ENCODE measurements at places on chromosomes 3 and 15.
A peak's percentile ranks its signal among the peaks of the same experiment; 100 is the strongest.

DNA sequence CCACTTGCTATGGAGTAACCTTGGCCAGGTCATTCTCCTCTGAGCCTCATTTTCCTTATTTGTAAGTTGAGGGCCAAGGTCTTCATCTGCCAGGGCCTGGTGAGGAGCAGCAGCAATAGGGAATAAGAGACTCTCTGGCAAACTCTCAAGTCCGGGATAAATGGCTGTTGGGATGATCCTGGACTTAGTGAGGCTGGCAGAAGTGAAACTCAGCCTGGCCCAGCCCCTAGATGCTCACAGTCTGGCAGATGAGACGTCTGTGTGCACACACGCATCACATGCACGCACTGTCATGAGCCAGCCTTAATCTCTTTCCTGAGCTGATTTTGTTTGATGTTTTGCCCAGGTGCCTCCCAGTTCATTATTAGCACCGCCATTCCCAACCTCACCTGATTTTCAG lies 26.8 kb downstream of the SLC6A6 start:
- ATAC-seq: no peak

- ATAC-seq: no peak
Measured at GRCh38 chr3:17945018-17945798, 202.8 kb upstream of the TBC1D5 start.

DNA sequence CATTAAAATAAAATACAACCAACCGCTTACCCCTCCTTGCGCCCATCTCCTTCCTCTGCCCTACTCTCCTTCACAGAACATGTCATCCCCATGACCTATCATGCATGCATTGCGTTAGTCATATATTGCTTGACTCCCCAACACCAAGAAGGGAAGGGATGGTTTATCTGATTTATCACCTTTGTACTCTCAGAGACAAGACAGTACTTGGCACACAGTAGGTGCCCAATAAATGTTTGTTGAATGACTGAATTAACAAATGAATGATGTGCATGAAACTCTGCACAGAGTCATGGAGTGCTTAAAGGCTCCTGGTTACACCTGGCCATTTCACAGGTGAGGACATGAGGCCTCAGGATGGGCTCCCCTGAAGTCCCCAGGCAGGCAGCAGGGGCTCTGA lies 59.7 kb downstream of the IQSEC1 start:
- ATAC-seq: no peak

DNA sequence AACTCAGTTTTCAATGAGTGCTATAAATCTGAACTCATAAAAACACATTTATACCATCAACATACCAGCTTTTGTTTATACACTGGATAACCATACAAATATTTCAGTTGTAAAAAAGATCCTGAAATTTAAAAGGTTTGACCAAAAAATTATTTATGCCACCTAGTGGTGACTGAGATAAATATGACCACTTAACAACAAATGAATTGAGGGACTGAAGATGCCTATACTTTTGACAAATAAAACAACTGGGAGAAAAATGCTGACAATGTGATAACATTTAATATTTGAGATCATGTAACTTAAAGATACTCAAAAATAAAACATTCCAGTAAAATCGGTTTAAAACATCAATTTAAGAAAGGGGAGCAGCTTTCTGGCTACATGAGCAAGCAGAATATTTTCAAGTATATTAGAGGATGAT lies 30.4 kb downstream of the ATG3 start:
- no peak for ATAC-seq

DNA sequence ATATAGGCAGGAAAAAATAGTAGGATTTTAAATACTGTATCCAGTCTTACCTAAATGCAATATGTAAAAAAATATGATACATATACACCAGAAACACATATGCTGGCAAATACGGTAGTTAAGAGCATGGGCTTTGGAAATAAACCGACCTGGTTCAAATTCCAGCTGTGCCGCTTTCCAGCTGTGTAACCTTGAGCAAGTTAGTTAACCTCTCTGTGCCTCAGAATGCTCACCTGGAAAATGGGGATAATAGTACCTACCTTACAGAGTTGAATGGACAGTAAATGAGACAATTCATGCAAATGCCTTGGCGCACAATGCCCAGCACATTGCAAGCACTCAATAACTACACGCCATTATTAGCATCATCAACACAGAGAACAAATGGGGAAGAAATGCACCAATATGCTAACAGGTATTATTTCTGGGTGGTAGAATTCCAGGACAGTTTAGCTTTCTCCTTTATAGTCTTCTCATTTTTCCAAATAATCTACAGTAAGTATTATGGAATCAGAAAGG lies 50.6 kb downstream of the SUMF1 start:
- ATAC-seq: no peak

- no peak for ATAC-seq
Measured at GRCh38 chr3:50211930-50212329, 6.9 kb downstream of the SLC38A3 start.

DNA sequence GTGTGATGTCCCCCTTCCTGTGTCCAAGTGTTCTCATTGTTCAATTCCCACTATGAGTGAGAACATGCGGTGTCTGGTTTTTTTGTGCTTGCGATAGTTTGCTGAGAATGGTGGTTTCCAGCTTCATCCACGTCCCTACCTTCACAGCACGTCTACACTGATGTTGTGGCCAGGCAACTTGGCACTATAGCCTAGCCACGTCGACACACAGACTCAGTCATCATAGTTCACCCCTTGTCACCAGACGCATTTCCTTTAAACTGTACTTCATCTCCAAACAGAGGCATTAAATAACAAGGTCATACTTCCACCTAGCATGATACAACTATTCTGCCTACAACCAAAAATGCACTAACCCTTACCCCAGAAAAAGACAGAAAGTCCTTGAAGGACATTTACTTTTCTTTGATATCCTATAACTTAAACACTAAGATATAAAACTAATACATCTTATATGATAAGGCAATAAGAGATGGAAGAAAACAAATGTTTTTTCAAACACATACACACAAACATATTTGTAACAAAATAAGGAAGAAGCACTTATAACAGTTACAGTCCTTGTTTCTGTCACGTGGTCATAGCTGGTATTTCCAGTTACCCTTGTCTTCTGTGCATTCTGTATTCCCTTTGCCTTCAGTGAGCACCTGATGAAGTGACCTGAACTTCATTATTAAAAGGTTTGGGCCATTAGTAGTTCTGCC lies 121.4 kb downstream of the KLF13 start:
- ATAC-seq: no peak

DNA sequence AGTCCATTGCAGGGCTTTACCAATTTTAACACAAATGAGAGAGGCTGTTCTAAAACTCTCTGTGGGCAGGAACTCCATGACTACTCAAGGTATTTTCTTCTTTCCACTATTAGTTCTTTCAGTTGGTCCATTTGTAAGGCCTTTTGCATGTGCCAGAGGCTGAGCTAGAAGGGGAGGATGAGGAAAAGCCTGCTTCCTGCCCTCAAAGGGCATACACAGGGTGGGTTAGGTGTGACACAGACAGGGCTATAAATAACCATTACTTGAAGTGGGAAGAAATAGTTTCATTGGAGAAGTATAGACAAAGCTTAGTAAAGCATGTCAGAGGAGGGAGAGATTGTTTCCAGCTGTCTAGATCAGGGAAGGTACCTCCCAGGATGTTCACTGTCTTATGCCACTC lies 52.1 kb upstream of the PRTG start:
- ATAC-seq: no peak

- no peak for ATAC-seq
Measured at GRCh38 chr3:48431224-48432029, 1.5 kb upstream of the PLXNB1 start.

- no peak for ATAC-seq
Measured at GRCh38 chr3:134359121-134360010, 14.9 kb downstream of the AMOTL2 start.

DNA sequence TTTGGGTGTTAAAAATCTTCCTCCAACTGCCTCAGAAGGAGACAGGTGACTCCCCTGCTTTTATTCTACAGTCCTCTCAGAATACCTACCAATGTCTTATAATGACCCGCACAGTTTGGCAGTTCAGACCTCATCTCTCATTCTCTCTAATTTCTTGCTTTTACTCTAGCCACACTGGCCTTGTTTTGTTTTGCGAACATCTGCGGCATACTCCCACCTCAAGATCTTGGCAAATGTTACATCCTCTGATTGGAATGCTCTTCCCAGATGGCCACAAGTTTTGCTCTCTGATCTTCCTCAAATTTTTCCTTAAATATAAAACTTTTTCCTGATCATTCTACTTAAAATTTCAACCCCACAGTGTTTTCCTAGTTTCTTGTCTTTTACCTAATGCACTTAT lies 94.1 kb downstream of the PLSCR2 start:
- ATAC-seq: no peak

DNA sequence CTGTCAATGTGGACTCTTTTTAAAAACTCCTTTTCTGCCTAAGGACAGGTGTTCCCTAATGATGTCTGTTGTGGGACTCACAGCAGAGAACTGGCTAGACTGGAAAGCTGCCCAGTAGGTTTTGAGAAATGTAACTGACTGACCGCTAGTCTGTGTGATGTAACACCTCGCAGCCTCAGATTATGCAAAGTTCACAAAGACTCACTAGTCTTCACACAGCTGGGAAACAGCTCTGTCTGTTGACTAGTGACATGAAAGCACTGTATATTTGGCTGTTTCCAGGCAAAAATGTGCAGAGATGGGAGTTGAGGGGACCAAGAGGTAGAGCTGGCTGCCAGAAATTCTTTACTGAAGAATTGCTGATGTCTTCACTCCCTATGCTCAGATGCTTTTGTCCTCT lies 10.3 kb downstream of the PDZRN3 start:
- ATAC-seq: no peak

DNA sequence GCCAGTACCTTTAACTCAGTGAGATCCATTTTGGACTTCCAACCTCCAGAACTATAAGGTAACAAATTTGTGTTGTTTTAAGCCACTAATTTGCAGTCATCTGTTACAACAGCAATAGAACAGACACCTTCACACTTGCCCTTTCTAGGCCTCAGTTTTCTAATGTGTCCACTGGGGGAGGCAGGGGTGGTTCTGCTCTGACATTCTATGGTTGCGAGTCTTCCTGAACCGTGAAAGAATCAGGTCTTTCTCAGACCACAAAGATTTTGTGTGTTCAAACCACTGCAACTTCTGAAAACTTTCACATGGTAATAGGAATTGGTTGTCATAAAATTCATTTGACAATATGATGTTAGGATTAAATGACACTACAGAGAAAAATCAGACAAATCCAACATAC lies 26.8 kb upstream of the CSTA start:
- peak; percentile 90 for ATAC-seq

DNA sequence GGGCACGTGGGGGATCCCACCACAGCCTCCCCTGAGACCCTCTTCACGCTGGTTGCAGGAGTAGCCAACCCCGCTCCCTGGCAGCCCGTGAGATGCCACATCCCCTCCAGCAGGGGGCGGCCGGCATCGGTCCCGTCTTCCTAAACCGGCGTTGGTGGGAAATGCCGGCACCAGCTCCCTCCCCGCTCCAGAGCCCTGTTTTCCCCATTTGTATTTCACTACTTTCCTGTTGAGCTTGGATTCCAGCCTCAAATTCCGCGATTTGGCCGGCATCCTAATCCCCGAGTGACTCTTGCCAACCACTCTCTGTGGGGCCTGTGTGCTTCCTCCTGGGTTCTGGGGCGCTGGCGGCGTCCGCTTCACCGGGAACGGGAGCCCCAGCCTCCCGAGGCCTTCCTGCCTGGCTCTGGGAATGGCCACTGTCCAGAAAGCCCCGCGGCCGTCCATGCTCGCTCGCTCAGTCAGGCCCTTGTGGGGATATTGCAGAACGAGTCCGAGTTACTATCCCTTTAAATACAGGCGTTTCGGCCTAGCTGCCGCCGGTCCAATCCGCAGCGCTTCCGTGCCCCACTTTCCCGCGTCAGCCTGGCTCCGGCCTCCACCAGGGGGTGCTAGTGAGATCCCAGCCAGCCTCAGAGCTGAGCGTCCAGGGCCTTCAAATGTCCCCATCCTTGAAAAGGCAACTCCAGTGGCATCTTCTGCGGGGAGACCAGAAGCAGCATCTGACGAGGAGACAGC lies 8.1 kb upstream of the ADAMTS17 start:
- peak; percentile 92 for ATAC-seq

DNA sequence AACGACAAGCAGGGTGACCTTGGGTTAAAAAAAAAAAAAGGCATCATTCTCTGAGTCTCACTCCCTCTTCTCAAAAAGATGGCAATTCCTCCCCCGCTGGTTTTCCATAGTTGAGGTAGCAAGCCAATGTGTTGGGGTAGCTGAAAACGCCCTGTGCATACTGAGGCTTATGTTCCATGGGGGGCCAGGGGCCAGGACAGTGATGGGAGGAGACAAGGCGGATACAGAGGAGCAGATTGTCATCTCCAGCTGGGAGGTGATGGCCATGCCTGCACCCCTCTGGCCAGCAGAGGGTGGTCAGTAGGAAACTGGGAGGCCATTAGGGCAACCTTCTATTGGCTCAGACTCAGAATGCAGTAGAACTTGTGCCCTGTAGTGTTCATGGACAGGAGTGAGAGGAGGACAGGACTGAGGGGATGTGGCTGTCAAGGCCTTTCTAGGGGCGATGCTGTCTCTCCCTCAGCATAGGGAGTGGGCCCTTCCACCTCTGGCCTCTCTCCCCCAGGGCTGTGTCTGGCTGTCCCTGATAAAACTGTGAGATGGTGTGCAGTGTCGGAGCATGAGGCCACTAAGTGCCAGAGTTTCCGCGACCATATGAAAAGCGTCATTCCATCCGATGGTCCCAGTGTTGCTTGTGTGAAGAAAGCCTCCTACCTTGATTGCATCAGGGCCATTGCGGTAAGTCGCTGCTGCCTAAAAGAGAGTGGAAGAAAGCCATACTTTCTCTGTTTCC lies 1.9 kb downstream of the TF start:
- no peak for ATAC-seq

DNA sequence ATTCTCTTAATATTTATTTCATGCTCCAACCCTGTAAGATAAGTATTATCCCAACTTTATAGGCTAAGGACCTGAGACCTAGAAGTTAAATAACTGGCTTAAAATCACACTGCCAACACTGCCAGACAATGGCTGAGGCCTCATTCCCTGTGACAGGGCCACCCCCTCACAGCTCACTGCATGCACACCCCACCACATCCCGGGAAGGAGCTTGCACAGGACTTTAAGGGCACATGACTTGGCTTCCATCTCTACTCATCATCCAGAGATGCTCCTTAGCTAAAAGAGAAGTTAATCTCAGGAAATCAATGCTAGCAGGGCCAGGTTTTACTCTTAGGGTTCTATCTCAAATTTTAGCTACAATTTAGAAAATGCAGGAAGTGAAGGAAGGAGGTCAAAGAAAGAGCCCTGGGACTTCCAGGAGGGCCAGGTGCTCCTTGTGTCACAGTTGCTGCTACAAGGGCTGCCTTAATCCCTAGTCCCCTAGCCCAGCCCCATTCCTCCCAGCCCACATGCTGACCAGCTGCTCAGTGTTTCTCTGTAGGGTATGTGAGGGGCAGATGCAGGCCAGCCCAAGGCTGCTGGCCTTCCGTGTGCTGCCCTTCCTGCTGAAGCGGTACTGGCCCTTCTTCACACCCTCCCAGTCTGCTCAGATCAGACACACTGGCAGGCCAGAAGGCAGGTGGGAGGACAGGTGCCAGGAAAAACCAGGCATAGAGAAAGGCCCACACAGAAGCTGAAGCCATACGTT lies 53.5 kb downstream of the WWTR1 start:
- no peak for ATAC-seq

- ATAC-seq: no peak
Measured at GRCh38 chr3:18579661-18580060, 154.5 kb upstream of the SATB1 start.

- no peak for ATAC-seq
Measured at GRCh38 chr3:51819709-51820406, 40.8 kb upstream of the IQCF6 start.

- no peak for ATAC-seq
Measured at GRCh38 chr15:25931851-25932250, 68.7 kb upstream of the ATP10A start.

GRCh38 chr15:100116416-100117190 lies 225.2 kb downstream of the ADAMTS17 start:
- no peak for ATAC-seq

GRCh38 chr15:77866186-77866585 lies 211.3 kb downstream of the TBC1D2B start:
- ATAC-seq: no peak
